ENCODE measurements at places on chromosomes 4 and X. TPM values are rescaled to one million over a fixed set of nuclear protein-coding genes. Genes with fewer than 3 reads are reported as not detected.
A peak's percentile ranks its signal among the peaks of the same experiment; 100 is the strongest.

GRCh38 chr4:28073860-28074555 is 1213.4 kb downstream of the STIM2 start:
- DNase-seq, result peak; percentile 58

- no peak for DNase-seq
These were observed 1538.2 kb downstream of the TECRL start for GRCh38 chr4:62871078-62871477.

DNA sequence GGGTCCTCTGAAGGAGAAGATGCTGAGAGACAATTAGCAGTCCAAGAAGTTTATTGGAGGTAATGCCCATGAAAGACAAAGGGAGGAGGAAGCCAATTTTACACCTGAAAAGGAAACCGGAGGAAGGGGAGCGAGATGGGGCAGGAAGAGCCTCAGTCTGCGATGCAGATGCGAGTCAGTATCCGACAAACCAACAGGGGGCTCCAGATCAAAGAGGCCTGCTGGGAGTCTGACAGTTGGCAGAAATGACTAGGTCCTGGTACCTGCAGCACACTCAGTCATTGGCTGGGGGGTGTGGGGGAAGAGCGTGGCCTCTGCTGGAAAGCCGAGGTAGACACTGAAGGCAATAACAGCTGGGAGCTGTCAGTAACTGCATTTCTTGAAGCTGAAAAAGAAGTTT is 231.1 kb upstream of the CENPE start:
- DNase-seq, result peak; percentile 88

GRCh38 chrX:153861733-153862310 is 24.2 kb downstream of the L1CAM start:
- DNase-seq, result no peak

The MEPE gene
- total RNA-seq, result not detected
